HCT116 (cell line): ENCODE measurements at places on chromosomes 1 and 21.

- DNase-seq, result no peak
These were observed 84.2 kb downstream of the LACTBL1 start for GRCh38 chr1:22888320-22889075.

DNA sequence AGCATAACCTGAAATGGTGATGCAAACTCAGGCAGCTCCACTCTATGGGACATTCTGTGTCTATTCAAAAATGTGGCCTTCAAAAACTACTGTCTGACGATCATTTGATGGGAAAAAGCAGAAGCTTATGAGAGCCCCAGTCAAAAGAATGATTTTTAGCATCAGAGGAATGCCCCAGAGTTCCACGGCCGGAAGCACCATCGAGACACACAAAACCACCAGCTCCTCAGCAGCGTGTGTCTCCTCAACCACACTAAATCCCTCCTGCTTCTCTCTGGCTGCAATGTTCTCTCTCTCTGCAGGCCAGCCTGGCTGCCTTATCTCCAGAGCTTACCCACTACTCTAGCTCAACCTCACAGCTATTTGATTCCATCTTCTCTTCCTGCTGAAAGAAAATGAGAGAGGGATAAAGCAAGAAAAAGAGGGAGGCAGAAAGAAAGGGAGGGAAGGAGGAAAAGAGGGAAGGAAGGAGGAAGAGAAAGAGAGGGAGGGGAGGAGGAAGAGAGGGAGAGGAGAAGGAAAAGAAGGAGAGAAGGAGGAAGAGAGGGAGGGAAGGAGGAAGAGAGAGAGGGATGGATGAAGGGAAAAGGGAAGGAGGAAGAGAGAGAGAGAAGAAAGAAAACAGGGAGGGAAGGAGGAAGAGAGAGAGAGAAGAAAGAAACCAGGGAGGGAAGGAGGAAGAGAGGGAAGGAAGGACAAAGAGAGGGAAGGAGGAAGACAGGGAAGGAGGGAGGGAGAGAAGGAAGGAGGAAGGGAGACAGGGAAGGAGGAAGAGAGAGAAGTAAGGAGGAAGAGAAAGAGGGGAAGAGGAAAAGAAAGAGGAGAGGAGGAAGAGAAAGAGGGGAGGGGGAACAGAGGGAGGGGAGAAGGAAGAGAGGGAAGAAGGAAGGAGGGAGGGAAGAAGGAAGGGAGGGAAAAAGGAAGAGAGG is 33.5 kb upstream of the LAPTM5 start:
- DNase-seq, result no peak

DNA sequence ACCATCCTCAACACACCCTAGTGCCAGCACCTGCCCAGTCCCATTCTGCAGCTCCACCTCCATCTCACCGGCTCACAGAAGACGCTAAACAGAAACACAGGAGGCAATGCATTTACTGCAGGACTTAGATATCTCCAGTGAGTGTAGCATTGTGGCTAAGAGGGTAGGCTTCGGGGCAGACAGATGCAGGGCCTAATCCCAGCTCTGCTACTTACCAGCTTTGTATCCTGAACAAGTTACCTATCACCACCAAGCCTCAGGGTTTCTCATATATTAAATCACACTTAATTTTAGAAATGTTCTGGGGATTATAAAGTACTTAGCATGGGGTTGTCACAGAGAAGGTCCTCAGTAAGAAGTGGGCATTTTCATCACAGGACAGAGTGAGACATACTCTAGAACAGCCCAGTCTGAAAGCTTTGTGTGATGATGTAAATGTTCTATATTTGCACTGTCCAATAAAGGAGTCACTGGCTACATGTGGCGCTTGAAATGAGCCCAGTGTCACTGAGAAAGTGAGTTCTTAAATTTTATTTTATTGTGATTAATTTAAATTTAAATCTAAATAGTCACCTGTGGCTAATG is 149.3 kb upstream of the C8B start:
- DNase-seq, result no peak

- no peak for DNase-seq
These were observed 467.9 kb downstream of the SIPA1L2 start for GRCh38 chr1:232162001-232162400.

DNA sequence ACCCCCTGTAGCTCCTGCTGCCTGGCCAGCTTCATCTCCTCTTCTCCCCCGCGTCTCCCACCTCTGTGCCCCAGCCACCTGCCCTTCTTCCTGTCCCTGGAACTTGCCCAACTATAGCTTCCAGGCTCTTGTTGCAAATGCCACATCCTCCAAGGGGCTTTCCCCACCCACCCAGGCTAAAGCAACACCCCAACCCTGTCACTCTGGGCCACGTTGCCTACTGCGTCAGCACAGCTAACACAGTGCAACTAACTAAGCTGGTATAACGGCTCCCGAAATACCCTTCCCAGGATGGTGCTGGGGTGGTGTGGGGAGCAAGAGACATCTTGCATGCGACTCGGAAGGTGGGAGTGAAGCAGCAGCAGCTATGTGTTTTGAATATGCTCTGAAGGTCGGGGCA is 19.7 kb downstream of the CAMK2N1 start:
- DNase-seq, result no peak

- no peak for DNase-seq
These were observed 16.0 kb downstream of the ANGPTL3 start for GRCh38 chr1:62613325-62613727.

GRCh38 chr1:40059338-40059959 is 18.9 kb downstream of the CAP1 start:
- no peak for DNase-seq

DNA sequence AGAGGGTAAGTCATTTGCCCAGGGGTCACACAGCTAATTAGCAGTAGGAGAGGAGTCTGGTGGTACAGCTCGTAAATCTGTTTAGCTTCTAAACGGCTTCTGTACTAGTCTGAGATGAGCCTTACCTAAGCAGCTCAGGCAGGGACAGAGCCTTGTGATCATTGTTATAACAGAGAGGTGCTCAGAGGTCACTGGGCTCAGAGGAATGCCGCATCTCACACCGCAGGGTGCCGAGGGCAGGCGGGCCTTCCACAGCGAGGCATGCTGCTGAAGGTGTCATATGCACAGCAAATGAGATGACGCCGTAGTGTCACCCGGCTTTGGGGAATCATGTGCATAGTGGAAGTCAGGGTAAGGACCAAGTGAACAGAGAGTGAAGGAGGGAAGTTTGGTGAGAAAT is 305.2 kb upstream of the FMN2 start:
- DNase-seq, result no peak

DNA sequence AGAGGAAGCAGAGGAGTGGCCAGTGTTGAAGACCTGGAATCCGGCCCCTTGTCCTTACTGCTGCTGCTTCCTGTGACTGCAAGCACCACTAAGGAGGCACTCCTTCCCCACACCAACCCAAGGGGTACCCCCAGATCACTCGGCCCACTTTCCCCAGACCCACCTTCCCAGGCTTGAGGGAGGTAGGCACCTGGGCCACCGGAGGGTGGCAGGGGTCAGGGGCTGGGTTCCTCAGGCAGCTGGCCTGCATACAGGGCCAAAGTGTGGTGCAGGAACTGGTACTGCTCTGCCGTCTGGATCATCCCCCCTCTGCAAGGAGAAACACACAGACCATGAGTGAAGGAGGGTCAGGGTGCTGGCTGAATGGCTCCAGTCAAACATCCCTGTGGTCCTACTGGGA is 3.9 kb upstream of the ARL8A start:
- no peak for DNase-seq

DNA sequence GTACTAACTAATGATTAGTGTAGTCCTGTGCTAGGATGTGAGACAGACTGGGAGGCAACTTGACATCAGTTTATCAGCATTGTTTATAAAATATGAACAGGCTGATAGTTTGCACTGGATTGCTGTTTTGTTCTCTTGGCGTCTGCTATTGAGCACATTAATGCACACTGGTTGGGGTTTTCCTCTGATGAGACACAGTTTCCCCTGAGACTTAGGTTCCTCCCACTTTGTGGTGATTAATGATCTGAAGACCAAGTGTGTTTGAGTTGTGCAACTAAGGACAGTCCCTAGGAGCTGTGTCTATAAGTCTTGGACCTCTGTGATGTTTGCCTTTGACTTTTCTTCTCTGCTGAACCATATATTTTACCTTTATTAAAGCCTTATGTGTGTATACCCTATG is 1015.4 kb downstream of the AMY1C start:
- DNase-seq, result no peak

DNA sequence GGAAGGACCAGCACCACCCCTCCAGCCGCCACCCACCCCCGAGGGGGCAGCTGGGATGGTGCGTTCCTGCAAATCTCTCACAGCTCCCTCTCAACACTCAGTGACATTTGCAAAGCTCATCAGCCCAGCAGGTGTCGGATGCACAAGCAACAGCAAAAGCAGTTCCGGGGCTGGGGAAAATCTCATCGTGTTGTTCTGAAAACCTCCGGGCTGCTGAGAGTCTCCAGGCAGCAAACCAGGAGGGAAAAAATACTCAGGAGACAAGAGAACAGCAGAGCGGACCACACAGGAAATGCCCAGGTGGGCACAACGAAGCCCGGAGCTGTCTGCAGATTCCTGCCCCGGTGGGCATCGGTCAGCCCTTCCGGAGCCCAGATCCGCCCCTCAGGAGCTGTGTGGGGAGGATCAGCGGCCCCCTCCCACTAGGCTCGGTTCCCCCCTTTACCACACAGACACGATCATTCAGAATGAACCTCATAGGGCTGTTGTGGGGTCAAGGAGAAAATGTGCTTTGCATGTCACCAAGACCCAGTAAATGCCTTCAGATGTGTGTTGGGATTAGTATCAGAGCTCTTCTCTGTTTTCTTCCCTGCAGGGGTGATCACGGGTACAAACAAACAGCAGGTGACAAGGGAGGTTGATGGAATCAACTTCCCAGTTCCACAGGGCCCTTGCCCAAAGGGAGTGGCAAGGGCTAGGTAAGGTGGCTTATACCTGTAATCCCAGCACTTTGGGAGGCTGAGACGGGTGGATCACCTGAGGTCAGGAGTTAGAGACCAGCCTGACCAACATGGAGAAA is 127.0 kb upstream of the TIAM1 start:
- no peak for DNase-seq

- DNase-seq, result no peak
These were observed 3.1 kb downstream of the LMNA start for GRCh38 chr1:156117414-156118176.

- DNase-seq, result no peak
These were observed 697.6 kb upstream of the CXADR start for GRCh38 chr21:16815243-16815642.

DNA sequence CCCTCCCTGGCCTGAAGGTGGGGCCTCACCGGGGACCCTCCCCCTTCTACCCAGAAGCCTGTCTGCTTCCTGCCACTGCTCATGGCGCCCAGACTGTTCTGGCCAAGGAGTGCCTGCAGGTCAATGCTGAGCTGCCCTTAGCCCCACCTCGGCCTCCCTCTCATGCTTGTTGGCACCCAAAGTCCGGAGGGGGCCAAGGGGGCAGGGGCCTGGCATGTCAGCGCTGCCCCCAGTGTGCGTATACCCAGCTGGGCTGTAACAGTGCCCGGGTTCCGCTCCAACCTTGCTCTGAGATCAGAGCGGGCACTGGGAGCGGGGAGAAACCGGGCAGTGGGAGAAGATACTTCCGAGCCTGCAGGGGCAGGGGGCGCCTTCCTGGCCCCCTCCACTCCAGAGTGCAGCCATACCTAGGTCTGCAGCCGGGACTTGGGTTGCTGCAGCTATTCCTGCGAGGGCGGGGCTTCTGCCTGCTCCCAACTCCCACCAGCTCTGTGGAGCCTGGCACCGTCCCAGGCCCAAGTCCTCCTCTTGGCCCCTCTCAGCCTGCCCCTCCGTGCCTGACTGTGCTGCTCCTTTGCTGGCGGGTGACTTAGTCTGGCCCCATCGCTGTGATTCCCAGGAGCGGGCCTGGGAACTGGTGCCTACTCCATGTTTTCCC is 21.4 kb upstream of the TGFB2 start:
- no peak for DNase-seq

GRCh38 chr1:67299296-67299695 is 8.4 kb upstream of the IL12RB2 start:
- DNase-seq, result no peak
